ENCODE measurements at places on chromosomes 12 and 14.

- DNase-seq: no peak
Measured at GRCh38 chr12:93361151-93361919, 16.4 kb upstream of the NUDT4 start.

GRCh38 chr12:71766202-71766601, 11.5 kb downstream of the RAB21 start:
- no peak for DNase-seq

DNA sequence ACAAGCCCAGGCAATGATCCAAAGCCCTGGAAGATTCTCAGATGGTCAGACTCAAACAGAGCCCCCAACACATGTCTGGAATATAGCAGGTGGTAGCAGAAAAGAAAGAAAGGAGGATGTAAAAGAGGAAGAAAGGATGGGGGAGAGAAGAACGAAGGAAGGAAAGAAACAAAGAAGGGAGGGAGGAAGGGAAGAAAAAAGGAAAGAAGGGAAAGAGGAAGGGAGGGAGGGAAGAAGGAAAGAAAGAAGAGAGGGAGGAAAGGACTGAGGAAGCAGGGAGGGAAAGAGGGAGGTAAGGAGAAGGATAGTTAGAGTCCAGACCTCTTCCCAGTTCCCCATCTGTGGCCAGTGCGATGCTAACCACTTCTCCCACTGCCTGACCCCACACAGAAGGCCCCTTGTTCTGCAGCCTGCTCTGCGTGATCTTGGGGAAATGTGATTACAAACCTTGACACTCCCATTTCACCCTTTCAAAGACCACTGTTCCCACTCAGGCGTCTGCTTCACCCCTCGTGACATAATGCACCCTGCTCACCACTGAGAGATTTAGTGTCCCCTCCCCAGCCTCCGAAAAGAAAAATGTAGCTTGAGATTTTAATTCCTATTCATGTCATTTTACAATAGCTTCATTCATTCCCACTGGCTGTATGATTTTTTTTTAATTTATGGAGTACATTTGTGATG, 357.9 kb downstream of the BCL11B start:
- DNase-seq: no peak

- DNase-seq: no peak
Measured at GRCh38 chr12:130555628-130556485, 160.2 kb downstream of the RIMBP2 start.

DNA sequence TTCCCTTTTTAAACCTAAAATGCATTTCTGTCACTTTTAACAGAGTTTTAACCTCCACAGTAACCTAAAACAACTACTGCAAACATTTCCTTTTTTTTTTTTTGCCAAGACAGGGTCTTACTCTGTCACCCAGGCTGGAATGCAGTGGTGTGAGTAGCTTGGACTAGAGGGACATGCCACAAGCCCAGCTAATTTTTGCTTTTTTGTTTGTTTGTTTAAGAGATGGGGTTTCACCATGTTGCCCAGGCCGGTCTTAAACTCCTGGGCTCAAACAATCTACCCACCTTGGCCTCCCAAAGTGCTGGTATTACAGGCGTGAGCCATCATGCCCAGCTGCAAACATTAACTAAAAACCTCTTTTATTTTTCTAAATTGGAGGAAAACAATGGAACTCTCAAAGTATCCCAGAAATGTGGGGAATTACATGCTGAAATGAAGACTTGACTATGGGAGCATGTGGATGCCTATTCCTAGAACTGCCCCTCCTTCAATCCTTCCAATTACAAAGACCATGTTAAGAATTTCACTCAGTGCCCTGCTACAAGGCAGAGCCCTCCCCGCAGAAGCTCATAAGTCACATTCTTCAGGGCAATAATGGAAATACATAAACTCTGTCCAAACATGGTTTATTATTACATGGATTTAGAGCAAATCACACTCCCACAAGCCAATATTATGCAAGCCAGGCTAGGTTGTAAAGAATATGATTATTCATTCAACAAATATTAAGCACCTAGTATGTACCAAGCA, 66.9 kb downstream of the C12orf56 start:
- DNase-seq: no peak

DNA sequence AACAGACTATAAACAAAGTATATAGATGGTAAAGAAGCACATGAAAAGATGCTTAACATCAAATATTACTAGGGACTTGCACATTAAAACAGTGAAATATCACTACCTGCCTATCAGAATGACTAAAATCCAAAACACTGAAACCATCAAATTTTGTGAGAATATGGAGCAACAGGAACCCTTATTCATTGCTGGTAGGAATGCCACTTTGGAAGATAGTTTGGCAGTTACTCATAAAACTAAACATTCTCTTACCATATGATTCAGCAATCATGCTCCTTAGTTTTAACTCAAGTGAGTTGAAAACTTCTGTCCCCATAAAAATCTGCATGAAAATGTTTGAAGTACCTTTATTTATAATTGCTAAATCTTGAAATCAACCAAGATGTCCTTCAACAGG, 297.6 kb downstream of the DAD1 start:
- no peak for DNase-seq

GRCh38 chr14:61140872-61141271, 140.3 kb downstream of the TMEM30B start:
- DNase-seq: peak; percentile 87

DNA sequence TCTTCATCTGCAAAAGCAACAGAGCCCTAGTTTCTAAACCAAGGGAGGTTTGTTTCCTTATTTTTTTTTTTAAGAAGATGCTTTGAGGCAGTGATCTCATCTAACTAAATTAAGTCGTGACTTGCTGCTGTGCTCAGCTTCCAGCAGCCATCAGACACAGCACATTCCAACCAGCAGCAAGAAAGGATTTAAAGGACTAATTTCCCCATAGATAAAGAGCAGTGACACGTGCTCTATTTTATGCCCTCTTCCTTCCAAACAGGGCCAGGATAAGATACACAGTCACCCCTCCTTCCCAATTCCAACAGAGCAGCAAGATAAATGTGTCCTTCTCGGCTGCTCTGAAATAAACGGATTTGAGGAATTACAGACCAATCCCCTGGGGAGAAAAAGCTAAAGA, 81.7 kb downstream of the PRKAB1 start:
- no peak for DNase-seq

- no peak for DNase-seq
Measured at GRCh38 chr12:77392467-77393088, 327.2 kb upstream of the E2F7 start.

GRCh38 chr12:51395283-51396230, 4.4 kb upstream of the GALNT6 start:
- DNase-seq: no peak

DNA sequence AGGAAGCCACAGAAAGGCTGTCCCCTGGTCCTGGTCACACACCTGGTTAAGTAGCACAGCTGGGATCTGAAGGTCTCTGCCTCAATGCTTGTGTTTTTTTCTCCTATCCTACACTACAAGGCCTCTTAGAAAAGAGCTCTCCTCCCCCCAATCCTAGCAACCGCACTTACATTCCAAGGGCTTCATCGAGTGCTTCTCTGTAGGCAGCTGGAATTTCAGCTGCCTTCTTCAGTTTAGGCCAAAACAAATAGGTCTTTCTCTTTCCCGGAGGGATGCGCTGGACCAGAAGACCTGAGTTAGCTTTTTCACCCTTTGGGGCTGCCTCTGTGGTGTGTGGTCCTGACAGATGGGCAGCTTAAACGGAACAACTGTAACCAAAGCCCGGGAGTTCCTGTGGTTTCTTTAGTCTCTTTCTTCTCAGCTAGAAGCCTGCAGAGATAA, 109.7 kb downstream of the GPATCH2L start:
- no peak for DNase-seq

- DNase-seq: no peak
Measured at GRCh38 chr12:554001-554285, 94.2 kb downstream of the B4GALNT3 start.

- DNase-seq: no peak
Measured at GRCh38 chr12:21521541-21521940, 4.6 kb upstream of the SPX start.

DNA sequence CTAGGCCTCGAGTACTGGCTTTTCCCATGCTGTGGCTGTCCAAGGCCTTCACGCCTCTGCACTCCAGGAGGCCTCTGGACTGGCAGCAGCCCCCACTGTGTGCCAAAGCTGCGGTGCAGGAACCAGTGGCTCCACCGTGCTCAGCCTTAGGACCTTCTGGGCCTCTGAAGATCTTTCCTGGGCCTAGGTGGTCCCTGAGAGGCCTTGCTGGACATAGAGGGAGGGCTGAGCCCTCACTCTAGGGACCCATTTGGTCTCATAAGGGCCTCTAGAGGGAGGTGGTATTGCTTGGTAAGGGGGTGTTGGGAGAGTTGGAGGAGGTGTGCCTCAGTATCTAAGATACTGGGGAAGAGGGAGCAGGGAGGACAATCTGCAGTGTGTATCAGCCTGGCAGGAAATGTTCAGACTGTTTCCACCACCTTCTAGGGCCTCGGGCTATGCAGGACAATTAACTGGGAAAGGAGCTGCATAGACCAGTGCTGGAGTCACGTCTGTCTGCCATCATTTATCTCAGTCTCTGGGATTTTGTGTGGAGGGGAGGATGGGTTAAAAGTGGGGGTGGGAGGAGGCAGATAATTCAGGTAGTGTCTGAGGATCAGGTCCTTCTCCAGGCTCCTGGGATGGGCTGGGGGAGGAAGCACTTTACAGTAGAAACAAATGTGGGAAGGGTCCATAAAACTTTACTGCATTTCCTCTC, 2.9 kb downstream of the HOXC5 start:
- DNase-seq: no peak

GRCh38 chr12:132033627-132034026, 83.9 kb downstream of the EP400 start:
- DNase-seq: no peak

DNA sequence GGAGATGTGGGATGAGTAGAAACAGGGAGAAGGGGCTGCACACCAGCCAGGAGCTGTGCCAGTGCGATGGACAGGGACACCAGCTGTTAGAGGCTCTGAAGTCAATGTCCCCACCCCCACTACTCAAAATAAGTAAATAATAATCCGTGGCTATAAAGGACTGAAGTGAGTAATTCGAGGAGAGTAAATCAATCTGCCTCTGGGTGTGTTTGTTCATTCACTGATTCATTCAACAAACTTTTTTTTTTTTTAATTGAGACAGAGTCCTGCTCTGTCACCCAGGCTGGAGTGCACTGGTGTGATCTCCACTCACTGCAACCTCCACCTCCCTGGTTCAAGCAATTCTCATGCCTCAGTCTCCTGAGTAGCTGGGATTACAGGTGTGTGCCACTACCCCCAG, 363.6 kb downstream of the TMEM132D start:
- DNase-seq: no peak

GRCh38 chr14:64777461-64777860, 73.2 kb downstream of the PLEKHG3 start:
- DNase-seq: no peak

DNA sequence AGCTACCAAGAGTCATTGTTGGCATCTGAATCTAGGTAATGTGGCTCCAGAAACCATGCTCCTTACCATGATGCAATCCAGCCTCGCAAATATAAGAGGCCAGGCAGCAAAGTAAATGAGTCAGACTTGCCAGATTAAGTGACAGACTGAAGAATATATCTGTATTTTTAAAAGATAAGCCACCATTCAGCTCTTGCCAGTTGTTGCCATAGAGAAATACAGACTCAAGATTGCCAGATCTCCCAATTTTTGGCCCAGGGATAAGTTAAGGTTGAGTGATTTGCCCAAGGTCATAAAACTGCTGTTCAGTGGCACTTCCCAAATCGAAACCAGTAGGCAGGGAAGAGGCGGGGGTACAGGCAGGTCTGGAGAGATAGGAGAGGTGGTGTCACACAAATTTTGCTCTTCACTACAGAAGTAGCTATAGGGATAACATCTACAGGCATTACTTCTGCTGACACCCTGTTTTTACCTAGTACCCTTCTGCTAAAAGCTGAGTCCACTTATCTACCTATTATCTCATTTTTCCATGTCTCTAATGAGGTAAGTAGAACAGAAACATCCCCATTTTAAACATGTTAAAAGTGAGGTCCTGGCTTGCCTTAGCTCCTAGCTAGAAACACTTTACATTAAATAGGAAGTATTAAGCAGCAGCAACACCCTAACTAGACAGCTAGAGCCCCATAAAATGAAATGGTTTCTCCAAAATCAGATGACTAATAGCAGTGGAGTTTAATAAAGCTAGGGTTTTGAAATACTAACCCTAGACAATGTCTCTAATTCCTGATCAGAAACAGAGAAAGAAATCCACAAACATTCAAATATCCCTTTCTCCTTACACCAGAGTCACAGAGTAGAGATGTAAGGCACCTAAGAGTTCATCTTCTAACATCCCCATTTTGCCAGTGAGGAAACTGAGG, 19.5 kb downstream of the DCAF5 start:
- peak; percentile 53 for DNase-seq

DNA sequence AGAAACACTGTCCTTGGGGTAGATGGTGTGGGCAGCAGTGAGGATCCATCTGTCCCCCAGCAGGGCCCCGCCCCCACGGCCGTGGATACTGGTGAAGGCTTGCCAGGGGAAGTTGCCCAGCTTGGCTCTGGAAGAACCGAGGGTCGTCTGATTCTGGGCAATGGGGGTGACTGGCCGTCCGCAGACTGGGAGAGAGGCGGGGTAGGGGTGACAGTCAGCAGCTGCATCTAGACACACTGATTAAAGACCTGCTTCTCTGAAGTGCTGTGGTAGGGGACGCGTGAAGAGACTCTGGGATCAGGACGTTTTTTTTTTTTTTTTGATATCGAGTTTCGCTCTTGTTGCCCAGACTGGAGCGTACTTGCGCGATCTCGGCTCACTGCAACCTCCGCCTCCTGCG, 4.7 kb upstream of the C1R start:
- DNase-seq: no peak

- DNase-seq: no peak
Measured at GRCh38 chr12:52007982-52008510, 1.3 kb downstream of the TAMALIN start.

DNA sequence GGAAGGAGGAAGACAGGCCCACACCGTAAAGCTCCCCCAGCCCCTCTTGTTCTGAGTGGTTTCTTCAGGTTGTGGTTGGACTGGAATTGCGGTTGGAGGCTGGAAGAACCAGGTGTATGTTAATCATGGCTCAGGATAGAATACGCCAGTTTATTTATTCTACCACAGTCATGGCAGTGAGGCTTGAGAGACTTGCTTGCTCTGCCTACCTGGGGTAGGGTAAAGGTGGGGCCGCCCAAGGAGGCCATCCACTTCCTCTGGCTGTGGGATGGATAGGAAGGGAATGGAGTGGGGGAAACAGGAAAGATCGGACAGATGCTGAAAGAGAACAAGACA, 8.1 kb downstream of the SHMT2 start:
- DNase-seq: no peak

GRCh38 chr12:109502332-109502731, 24.9 kb downstream of the UBE3B start:
- no peak for DNase-seq

GRCh38 chr12:109214131-109214530, 95.0 kb downstream of the FOXN4 start:
- no peak for DNase-seq

Data from non-pigmented ciliary epithelial cell (primary cell).